ENCODE measurements at places on chromosomes 7 and 10.
A peak's percentile ranks its signal among the peaks of the same experiment; 100 is the strongest.

GRCh38 chr10:32950591-32951108 is 7.4 kb downstream of the ITGB1 start:
- DNase-seq: no peak

- no peak for DNase-seq
Observed at GRCh38 chr10:55233505-55233904, 432.5 kb upstream of the PCDH15 start.

DNA sequence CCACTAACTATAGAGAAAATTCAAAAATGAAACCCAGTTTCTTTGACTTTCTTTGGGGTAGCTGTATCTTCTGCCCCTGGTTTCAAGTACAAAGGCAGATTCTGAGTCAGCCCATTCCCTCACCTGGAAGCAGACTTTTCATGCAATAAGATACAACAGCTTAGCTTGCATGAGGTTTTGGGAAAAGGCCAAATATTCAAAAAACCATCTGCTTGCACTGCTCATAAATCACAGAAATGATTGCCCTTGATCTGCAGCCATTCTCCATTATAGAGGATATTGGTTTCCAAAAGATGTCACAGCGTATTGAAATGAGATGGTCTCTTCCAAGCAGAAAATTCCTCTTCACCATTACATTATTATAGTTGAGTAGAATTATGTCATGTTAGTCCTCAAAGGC is 354.0 kb downstream of the PHF14 start:
- no peak for DNase-seq

DNA sequence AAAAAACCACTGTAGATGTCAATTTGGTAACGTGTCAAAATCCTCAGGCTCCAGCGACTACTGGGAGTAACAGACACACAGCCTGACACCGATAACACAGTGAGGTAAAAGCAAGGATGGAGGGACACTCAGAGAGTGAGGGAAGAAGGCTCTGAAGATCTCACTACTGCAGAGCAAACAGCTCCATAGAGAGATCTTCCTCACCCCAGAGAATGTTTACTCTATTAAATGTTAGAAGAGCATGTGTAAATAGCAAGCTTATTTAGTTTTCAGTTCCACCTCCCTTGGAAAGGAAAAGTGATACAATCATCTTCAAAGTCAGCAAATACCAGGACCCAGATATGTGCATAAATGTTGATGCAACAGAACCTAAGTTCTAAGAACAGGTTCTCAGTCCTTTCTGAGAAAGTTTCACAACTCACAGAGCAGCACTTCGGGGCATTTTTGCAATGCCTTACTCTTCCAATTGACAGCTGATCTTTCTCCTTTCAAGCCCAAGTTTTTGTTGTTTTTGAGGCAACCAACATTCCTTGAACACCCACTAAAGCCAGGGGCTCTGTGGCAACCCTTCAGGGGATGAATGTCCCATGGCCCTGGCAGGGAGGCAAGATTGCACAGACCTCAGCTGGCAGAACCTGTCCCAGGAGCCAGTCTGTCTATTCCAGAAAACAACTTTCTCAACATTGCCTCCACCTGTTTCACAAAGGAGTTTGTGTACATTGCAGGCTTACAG is 177.4 kb downstream of the SFMBT2 start:
- DNase-seq: no peak

DNA sequence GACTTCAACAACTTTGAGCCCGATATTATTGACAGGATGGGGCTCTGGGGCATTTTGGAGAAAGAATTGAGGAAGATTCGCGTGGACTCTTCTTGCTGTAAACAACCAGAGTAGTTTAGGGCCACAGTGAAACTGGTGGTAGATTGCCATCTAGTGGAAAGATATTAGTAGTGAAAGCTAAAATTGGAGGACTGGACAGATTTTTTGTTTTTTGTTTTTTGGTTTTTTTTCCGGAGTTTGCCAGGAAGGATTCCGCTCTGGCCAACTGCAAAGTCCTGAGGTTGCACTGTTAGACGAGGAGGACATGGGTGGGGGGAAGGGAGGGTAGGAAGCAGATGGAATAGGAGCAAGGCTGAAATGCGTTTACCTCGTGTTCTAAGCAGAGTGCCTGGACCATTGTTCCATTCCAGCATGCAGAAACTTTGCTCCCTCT is 11.7 kb downstream of the NOBOX start:
- no peak for DNase-seq

- no peak for DNase-seq
Observed at GRCh38 chr7:51246258-51247245, 70.1 kb downstream of the COBL start.

DNA sequence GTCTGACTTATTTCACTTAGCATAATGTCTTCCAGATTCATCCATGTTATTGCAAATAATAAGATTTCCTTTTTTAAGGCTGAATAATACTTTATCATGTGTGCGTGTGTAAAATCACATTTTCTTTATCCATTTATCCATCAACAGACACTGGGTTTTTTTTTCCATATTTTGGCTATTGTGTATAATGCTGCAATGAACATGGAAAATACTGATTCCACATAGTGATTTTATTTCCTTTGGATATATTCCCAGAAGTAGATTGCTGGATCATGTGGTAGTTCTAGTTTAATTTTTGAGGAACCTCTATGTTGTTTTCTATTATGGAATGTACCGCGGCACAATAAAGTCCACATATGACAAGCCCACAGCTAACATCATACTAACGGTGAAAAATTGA is 180.1 kb downstream of the PON1 start:
- DNase-seq: no peak

- no peak for DNase-seq
Observed at GRCh38 chr7:81233208-81233940, 314.5 kb upstream of the SEMA3C start.

DNA sequence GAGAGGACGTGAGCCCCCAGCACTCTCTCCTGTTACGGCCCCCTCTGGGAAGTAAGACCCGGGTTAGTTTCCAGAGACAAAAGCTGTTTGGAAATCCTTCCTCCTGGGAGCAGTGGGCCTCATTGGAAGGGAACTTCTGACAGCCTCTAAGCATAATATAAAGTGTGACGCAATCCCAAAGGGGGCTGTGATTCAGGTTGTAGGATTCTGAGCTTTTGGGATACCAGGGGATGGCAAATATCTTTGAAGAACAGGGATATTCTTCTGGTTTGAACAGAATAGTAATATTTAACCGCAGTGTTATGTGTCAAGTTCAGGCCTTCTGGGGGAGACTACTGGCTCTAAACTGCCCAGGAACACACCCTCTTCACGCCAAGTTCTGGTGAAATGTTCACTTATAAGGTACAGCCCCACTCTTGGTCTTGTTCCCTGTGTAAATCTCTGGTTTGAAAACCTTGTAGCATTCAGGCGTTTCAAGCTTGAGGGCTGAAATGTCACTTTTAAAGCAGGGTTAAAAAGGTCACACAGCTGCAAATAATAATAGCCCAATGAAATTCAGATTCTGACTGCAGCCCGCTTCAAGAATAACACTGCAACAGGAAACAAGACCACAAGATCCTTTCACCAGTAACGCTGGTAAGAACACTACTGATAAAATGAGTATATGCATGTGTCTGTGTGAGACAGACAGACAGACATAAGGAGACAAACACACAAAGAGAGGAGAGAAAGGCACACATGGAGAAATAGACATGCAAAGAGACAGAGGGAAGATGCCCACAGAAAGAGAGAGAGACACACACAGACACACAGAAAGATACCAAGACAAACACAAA is 69.0 kb downstream of the CREB5 start:
- no peak for DNase-seq

GRCh38 chr10:61016630-61017029 is 72.6 kb upstream of the RHOBTB1 start:
- DNase-seq: no peak

DNA sequence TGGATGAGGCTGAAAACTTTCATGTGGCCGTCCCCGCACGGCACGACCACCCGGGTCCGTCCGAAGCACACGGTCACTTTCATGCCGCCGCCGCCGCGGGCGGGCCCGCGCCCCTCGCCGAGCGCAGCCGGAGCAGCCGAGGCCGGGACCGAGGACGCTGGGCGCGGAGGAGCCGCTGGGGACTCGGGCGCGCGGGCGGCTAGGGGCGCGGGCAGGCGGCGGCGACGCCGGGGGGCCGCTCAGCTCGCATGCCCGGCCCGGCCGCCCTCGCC is 247 bp downstream of the PARD3 start:
- no peak for DNase-seq

DNA sequence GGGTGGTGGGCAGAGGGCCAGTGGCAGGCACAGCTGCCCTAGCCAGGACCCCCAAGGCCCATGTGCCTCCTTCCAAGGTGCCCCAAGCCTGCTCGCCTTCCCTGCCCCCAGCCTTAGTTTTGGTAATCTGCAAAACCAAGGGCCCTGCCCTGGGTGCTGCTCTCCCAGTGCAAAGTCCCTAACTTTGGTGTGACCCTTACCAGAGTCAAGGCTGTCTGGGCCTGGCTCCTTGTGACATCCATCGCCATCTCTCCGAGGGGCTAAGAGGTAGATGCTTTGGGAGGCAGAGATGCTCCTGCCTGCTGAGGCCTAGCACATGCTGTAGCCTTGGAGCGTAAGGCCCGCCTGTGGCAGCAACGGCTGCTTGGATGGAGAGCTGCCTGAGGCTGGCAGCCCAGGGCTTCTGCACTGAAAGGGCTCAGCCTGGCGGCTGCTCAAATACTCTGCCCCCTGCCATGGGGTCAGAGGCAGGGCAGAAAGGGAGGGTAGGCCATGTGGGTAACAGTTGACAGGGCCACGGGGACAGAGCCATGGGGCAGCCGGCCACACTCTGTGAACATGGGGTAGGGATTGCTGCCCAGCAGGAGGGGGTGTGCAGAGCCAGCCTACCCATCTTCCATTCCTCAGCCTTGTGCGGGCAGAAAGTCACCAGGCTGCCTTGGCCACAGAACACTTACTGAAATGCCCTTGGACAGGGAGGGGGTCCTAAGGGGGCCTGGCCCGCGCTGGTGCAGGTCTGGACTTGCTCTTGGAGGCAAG is 17.9 kb upstream of the MYL7 start:
- no peak for DNase-seq

- DNase-seq: no peak
Observed at GRCh38 chr10:62380016-62380415, 5.8 kb downstream of the ZNF365 start.

- DNase-seq: no peak
Observed at GRCh38 chr7:22351878-22352277, 5.1 kb downstream of the RAPGEF5 start.

DNA sequence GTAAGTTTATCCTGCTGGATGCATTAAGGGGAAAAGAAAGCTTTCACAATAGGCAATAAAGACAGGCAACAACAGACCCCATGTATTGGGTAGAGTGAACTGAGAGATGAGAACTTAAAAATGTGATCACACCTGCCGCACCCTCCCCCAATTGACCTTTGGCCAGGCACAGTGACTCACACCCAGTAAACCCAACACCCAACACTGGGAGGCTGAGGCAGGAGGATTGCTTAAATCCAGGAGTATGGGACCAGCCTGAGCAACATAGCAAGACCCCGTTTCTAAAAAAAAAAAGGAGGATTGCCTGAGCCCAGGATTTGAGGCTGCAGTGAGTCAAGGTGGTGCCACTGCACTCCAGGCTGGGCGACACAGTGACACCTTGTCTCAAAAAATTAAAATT is 86.9 kb downstream of the MPP7 start:
- no peak for DNase-seq

- no peak for DNase-seq
Observed at GRCh38 chr7:69776611-69777010, 178.3 kb downstream of the AUTS2 start.

DNA sequence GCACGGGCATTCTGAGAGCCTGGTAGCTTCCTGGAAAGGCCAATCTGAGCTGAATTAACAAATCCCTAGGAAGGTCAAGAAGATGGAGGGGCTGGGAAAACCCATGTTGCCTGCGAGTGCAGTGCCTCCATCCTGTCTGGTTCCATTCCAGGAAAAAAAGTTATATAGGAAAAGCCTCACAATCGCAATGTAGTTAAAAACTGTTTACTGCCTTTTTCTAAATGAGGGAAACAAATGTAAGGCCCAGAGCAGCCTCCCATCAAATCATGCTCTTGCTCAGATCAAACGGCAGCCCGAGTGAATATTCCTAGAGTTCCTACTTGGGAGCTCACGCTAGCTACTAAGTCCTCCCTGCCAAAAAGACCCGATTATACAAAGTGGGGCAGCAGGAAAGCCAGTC is 179.9 kb downstream of the KCNMA1 start:
- no peak for DNase-seq

GRCh38 chr10:122293961-122294380 is 22.9 kb downstream of the BTBD16 start:
- no peak for DNase-seq

DNA sequence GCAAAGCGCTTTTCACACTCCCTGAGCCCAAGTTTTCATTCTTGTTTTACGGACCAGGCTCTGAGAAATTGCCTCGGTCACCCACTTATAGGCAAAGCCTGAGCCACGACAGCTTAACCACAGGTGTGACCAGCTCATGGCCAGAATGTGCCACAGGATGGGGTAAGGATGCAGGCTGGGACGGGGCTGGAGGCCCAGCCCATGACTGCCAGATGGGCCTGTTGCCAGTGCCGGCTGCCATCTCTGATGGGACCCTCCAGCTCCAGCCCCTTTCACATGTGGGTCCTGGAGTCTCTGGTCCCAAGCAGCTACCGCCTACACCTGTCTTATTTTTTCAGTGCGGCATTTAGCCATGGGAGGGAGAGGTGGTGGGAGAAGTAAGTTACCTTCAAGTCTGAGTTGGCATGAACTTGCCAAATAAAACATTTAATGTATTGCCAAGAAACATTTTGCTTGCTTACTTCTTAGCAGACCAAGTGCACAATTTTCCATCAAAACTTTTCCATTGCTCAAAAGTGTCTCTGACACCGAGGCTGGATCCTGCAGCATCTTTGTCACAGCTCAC is 142.6 kb downstream of the GRK5 start:
- DNase-seq: no peak

GRCh38 chr10:49350138-49350537 is 45.8 kb downstream of the DRGX start:
- no peak for DNase-seq

DNA sequence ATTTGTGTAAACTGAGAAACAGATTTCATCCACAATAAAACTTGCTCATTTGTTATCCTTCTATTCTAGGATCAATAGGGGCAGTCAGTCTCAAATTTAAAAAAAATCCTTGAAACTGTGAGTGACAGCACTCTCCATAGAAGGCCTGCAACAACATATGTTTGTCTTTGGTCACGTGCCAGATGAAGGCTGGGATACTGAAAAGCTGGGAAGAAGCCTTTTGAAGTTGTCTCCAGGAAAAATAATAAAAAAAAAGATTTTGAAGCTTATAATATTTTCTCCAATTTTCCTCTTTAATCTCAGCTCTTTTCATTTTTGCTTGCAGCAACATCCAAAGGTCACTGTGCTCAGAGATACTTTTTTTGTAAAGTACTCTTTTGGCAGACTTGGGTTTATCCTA is 128.6 kb upstream of the SLC26A5 start:
- DNase-seq: no peak

GRCh38 chr7:102426268-102427018 is 6.9 kb upstream of the ORAI2 start:
- DNase-seq: peak; percentile 72

- DNase-seq: no peak
Observed at GRCh38 chr10:43172645-43173044, 34.4 kb downstream of the CSGALNACT2 start.

DNA sequence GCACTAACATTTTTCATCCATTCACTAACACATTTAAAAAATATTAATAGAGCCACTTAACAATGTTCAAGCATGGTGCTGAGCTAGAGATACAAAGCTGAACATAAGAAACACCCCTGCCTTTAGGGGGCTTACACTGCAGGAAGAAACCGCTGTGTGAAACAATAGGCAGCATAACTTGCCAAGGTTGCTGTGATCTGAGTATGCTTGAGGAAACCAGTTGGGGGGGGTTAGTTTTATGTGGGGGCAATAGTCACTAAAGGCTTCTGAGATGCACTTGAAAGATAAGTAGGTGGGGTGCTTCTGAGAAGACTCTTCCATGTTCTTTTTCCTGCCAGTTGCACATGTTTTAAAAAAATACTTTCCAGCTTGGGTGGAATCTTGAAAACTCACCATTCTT is 2.8 kb downstream of the RBM17 start:
- no peak for DNase-seq

Data from activated T-cell treated with anti-CD3 and anti-CD28 coated beads for 48 hours (primary cell).